ENCODE measurements at places on chromosomes 1 and 21.

DNA sequence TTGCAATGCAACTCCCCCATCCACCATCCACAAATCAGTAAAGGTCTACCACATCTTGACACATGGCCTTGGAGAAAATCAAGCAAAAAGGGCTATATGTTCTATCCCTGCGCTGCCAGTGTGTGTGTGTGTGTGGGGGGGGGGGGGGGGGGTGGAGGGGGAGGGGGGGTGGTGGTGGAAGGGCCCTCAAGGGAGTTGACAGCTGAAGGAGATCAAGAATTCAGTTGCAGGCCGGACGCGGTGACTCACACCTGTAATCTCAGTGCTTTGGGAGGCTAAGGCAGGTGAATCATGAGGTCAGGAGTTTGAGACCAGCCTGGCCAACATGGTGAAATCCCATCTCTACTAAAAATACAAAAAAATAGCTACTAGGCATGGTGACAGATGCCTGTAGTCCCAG is 37.6 kb upstream of the CLIC4 start:
- DNase-seq: no peak

DNA sequence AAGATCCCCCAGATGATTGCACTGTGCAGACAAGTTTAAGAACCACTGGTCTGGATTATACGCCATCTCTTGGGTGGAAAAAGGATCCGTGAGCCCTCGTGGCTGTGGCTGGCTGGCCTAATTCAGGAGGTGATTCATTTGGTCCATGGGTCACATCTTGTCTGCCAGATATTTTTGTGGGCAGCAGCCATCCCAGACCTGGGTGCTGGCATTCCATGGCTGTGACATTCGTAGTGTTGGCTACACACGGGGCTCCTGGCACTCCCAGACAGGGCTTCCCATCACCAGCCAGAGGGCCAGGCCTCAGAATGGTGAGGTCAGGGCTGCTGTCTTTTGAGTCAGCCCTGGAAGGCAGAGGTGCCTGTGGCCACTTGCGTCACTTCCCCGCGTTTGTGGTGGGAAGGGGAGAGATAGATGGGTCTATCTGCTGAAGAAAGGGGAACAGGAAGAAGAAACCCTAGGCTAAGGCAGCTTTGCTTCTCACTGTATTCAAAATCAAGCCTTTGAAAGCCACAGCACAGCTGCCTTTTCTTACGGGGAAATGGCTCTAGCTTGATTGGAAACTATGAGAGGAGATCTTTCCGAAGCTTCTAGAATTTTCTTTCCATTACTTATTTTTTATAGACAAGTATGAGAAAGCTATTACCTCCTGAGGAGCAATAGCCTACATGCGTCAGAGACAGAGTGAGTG is 32.4 kb downstream of the EIF2D start:
- DNase-seq: peak; percentile 54

- no peak for DNase-seq
These were observed 9.4 kb downstream of the SOD1 start for GRCh38 chr21:31668651-31669491.

GRCh38 chr1:44890007-44890406 is 47.0 kb upstream of the PTCH2 start:
- no peak for DNase-seq

DNA sequence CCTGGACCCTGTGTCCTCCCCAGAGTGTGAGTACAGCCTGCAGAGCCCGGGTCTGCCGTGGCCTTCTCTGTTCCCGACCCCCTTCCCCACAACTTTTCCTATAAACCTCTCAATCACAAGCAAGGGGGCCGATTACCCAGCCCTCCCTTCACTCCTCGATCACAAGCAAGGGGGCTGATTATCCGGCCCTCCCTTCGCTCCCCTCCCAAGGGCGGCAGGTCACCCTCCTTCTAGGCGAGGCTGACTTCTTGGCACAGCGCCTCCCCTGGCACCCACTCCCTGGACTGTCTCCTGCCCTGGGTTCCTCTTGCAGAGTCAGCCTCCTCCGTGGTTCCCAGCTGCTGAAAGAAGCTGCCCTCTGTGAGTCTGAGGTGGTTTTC is 12.3 kb upstream of the LDLRAP1 start:
- DNase-seq: no peak

DNA sequence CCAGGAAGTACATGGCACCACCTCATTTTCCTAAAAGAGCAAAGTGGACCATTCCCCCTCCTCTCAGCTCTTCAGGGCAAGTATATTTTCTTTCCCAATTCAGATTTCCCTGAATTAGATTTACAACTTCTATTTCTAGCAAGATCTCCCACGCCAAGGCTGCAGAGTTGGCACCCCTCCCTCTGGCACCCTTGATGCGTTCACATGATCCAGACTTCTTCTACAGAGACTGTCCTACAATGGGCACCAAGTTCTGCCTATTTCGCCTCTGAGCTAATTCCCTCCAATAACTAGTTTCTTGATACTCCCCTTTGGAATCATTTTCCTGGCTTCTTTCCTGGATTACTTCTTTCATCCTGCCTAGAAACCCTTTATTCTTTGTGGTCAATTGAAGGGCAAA is 122.0 kb downstream of the CDC7 start:
- DNase-seq: no peak

DNA sequence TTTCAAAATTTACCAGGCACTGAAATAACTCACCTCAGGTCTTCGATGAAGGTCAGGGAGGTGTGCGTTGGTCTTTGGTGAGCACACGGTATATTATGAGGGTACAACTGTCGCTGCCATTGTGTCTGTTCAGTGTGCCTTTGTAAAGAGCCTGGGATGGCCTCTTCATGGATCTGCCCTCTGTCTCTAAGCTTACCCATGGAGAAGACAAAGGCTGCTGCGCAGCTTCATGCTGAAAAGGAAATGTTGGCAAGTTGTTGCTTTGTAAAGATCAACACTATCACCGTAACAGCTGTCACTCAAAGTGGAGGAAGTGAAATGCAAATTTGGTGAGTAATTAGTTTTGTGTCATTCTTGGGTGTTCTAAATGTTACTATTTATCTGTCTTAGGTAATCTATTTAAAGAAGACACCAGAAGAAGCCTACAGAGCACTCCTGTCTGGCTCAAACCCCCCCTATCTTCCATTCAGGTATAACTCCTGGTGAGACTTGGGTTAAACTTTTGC is 71.6 kb downstream of the CDC14A start:
- DNase-seq: no peak

GRCh38 chr1:96510911-96511310 is 210.7 kb upstream of the PTBP2 start:
- DNase-seq: no peak

GRCh38 chr1:91742848-91743292 is 143.1 kb downstream of the TGFBR3 start:
- DNase-seq: no peak

- DNase-seq: no peak
These were observed 80.4 kb downstream of the RUNX1 start for GRCh38 chr21:34968414-34969333.

DNA sequence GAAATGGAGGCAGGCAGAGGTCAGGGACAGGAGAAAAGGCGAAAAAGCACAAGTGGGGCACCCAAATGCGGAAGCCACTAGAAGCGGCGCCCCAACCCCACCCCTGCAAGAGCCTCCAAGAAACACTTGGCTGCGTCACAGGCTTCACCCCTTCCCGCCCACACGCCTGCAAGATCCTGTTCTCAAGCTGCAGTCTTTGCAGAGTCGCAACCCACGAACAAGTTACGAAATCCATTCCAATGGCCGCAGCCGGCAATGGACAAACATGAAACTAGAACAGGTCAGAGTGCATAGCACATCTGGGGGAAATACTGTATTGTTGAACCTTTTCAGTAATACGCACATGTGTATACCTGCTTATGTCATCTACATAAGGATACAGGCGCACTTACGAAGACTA is 103.6 kb downstream of the PSMG1 start:
- DNase-seq: no peak

DNA sequence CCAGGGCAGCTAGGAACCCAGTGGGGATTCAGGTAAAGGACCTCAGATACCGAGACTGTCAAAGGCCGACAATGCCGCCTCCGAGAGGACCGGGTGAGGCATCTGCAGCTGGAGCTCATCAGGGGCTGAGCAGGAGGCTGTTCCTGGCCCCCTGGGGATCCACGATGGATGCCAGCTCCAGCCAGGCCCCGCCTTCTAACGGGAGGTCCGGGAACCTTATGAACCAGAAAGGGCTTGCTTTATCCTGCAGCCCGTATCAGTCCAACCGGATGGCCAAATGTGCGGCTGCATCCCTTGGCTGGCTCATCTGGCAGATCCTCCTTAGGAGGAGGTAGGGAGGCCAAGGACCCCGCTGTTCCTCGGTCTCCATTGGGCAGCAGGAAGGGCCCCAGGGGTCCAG is 32.0 kb downstream of the SLC45A1 start:
- no peak for DNase-seq

- no peak for DNase-seq
These were observed 482.1 kb upstream of the RGS18 start for GRCh38 chr1:191675856-191676783.

GRCh38 chr1:85447006-85447943 is 17.7 kb downstream of the DDAH1 start:
- DNase-seq: no peak

- DNase-seq: no peak
These were observed 48.2 kb upstream of the IRF2BP2 start for GRCh38 chr1:234658138-234658537.

DNA sequence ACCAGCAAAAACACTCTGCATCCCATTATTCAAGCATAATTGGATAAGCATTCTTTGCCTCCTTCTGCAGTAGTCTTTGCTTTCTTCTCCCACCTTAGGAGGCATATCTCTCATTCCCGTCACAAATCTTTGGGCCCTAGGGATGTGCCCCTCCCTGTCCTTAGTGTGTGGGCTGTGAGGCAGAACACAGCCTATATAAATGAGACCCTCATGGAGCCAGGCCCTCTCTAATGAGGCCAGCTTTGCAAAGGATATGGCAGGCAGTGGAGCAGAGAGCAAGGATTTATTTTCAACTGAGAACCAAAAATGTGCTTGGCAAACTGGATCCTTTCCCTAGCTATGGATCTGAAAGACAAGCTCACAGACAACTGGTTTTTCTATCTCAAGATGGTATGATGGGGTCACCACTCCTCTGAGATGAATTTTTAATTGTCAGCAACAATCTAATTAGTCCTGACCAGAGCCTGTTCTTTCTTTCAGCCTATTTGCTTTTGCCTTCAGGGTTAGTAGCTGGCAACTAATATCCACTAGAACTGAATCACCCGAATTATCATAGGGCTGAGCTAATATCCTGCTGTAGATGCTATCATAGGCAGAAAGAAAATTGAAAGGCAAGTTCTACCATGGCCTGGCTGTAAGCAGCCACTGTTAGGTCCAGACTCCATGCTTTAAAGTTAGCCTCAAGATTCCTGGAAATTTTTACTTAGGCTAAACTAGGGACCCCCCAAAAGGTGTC is 134.2 kb downstream of the SYT2 start:
- no peak for DNase-seq

DNA sequence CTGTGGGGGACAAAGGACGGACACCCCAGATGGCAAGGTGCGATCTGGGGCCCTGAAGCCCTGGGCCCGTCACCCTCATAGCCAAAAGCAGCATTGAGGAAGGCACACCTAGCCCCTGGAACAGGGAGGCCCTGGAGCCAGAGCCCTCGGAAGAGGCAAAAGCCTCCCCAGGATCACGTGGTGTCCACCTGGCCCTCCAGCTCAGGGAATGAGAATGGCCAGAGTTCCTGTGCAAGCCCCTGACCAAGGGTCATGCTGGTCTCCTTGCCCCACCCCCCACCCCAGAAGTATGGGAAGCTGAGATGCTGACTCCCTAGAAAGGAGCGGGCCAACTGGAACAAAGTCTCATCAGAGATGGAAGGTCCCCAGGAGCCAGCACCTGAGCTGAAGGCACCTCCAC is 1.0 kb upstream of the PDZK1IP1 start:
- no peak for DNase-seq

DNA sequence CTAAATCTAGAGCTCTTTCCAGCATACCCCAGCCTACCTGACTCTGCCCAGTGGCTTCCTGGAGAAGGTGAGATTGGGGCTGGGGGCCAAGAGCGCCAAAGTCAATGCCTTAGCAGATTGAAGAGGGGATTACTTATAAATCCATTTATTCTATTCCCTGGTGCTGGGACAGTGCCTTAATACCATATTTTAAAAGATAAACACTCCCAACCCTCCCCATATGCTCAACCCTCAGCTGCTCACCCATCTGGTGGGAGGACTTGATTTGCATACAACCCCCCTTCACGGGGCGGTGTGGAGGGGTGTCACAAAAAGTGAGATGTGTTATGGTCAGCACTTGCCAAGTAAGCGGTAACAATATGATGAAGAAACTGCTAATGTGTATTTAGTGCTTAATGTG is 3.2 kb upstream of the DISP3 start:
- no peak for DNase-seq

GRCh38 chr1:59089036-59089798 is 207.7 kb upstream of the FGGY start:
- no peak for DNase-seq

- DNase-seq: no peak
These were observed 11.8 kb upstream of the RALGPS2 start for GRCh38 chr1:178713259-178713658.

- DNase-seq: no peak
These were observed 54.6 kb downstream of the DPH5 start for GRCh38 chr1:100971021-100971420.

GRCh38 chr1:179824265-179824664 is 53.3 kb downstream of the TOR1AIP2 start:
- DNase-seq: no peak

GRCh38 chr1:165842671-165843129 is 15.3 kb downstream of the UCK2 start:
- DNase-seq: no peak

- DNase-seq: no peak
These were observed 100.4 kb downstream of the APP start for GRCh38 chr21:26070121-26070520.

- no peak for DNase-seq
These were observed 386.3 kb upstream of the BEND5 start for GRCh38 chr1:49163031-49163430.

DNA sequence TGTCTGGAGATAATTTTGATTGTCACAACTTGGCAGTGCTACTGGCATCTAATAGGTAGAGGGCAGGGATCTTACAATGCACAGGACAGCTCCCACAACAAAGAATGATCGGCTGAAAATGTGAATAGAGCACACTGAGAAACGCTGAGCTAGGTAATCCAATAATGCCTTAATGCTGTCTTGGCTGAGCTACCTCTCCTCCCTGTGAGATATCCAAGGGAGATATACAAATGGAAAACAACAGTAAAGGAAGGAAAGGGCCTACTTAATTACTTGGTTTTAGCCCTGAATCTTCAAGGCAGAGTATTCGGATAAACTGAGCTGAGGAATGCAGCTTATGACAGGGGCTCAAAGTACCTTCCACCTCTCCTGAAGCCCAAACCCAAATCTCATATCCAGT is 2.9 kb downstream of the DNASE2B start:
- no peak for DNase-seq

Measured in GM12892 (cell line).